ENCODE measurements at places on chromosomes 5 and 9.

GRCh38 chr5:143812085-143812705, at the start of gene HMHB1:
TSS of gene HMHB1 (plus strand) at chr5:143812161.
- H3K36me3 ChIP-seq = no peaks in the 10 kb centered on the region
- peaks cover 10% of the 10 kb centered on the region for H3K4me1 ChIP-seq
- no peak within 1 kb of the TSS for H3K27ac ChIP-seq
- H3K27me3 ChIP-seq = no peaks in the 10 kb centered on the region
- no peak within 1 kb of the TSS for H3K4me3 ChIP-seq

DNA sequence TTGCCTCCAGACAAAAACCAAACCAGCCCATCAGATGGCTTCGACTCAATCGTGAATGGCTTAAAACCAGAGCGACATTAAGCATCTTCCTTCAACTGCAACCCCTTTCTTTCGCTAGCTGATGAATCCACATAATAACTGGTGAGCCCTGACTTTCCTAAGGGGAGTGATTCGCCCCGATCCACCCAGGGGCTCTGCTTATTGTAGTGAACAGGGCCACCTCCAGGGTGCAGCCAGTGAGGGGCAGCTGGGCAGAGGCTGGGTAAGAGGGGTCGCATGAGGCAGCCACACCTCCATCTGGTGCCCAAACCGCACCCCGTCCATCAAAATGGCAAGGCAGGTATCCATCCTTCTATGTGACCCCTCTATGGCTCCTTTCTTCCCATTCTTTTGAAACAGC, 38.0 kb downstream of the SLC35D2 start:
- H3K27ac ChIP-seq = no peak overlapping the region
- DNase-seq = no peak
- no peak overlapping the region for H3K4me3 ChIP-seq
- no peaks in the 10 kb centered on the region for H3K4me1 ChIP-seq
- no peaks in the 10 kb centered on the region for H3K36me3 ChIP-seq

- H3K4me1 ChIP-seq = peaks cover 6% of the 10 kb centered on the region
Observed at GRCh38 chr9:99634186-99634585, 187.5 kb upstream of the NR4A3 start.

GRCh38 chr5:110159202-110159601, 469.5 kb downstream of the MAN2A1 start:
- no peak overlapping the region for H3K4me3 ChIP-seq
- no peaks in the 10 kb centered on the region for H3K27me3 ChIP-seq
- DNase-seq = no peak
- no peaks in the 10 kb centered on the region for H3K4me1 ChIP-seq
- no peaks in the 10 kb centered on the region for H3K36me3 ChIP-seq

- DNase-seq = no peak
- H3K36me3 ChIP-seq = no peaks in the 10 kb centered on the region
- H3K4me3 ChIP-seq = no peak overlapping the region
Observed at GRCh38 chr5:116702776-116703175, 128.2 kb upstream of the SEMA6A start.

DNA sequence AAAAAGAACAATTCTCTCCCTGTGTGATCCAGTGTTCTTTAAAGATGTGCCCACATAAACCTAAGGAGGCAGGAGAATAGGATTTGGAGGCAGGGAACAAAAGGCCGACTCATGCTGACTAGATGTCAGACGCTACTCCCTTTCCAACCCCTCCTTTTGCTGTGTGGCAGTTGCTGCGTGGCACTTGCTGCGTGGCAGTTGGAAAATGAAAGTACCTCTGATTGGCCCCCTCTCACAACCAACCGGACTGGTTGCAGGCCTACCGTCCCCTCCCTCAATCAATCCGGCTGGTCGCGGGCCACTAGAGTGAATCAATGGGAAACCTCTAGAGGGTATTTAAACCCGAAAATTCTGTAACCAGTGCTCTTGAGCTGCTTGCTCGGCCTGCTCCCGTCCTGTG, 551.0 kb downstream of the KIF4B start:
- no peak overlapping the region for H3K27ac ChIP-seq
- H3K36me3 ChIP-seq = no peaks in the 10 kb centered on the region
- no peak for DNase-seq

- H3K27me3 ChIP-seq = no peaks in the 10 kb centered on the region
- H3K27ac ChIP-seq = peak overlapping the region; percentile 12
- peaks cover 19% of the 10 kb centered on the region for H3K36me3 ChIP-seq
- no peak overlapping the region for H3K4me3 ChIP-seq
- H3K4me1 ChIP-seq = peaks cover 14% of the 10 kb centered on the region
- DNase-seq = no peak
Observed at GRCh38 chr9:129919277-129919676, 84.0 kb downstream of the USP20 start.

DNA sequence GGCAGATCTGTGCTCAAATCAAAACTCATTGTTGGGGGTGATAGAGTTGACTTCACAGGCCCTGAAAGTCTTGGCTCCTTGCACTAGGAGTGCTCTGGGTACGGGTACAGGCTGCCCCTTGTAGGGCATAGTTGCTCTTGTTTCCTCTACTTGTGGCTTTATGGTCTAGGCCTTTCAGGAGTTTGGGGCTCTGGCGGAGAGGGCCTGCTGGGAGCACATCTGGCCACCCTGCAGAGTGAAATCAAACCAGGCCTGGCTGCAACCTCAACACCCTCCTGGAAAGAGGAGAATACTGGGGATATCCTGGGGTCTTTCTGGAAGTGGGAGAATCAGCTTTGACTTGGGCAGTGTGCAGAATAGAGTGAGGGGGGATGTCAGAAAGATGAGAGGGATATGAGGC, 1.5 kb downstream of the TGFBI start:
- H3K4me1 ChIP-seq = peaks cover 6% of the 10 kb centered on the region
- no peak overlapping the region for H3K27ac ChIP-seq
- peak overlapping the region; percentile 34 for H3K4me3 ChIP-seq
- H3K36me3 ChIP-seq = no peaks in the 10 kb centered on the region
- H3K27me3 ChIP-seq = peaks cover 7% of the 10 kb centered on the region
